ENCODE measurements at places on chromosomes 3 and 15. TPM values are rescaled to one million over a fixed set of nuclear protein-coding genes. Genes with fewer than 3 reads are reported as not detected.

GRCh38 chr3:183108470-183108869 is 9.2 kb upstream of the MCCC1 start:
- DNase-seq, result no peak

GRCh38 chr15:73264881-73265280 is 103.9 kb downstream of the HCN4 start:
- DNase-seq, result no peak

- DNase-seq, result no peak
Observed at GRCh38 chr3:49813497-49814174, at the start of gene UBA7. Gene UBA7 (minus strand): TSS chr3:49813953. CDS start chr3:49813787, 166 bp downstream.

- DNase-seq, result no peak
Observed at GRCh38 chr3:195365371-195365770, 77.4 kb downstream of the ACAP2 start.

- DNase-seq, result no peak
Observed at GRCh38 chr15:83192742-83193141, 14.9 kb downstream of the HDGFL3 start.

GRCh38 chr15:101090428-101090790 is 161.4 kb downstream of the CHSY1 start:
- DNase-seq, result no peak

DNA sequence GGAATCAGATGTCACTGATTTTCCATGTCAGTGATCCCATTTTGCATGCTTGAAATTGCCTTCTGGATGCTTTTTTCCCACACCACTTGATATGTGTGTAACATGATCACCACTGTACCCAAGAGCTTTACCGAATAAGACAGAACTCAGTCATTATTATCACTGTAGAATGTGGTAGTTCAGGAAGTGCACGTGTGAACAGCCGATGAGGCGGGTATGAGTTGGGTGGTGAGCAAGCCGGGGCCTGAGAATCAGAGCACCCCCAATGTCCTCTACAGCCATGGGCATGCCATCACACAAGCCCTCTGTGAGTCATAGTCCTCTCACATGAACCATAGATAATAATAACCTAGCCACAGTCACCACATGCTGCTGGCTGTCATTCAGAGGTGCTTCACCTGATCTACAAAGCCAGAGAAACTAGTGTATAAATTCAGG is 470.8 kb downstream of the SOX2 start:
- DNase-seq, result no peak

- DNase-seq, result no peak
Observed at GRCh38 chr15:36024031-36024688, 478.2 kb upstream of the DPH6 start.

Gene ECE2
- total RNA-seq, result not detected

Gene HMCES
- total RNA-seq, result 34.8 TPM

Gene SCAMP2
- 115 TPM for total RNA-seq

Gene DUOXA1
- 138 TPM for total RNA-seq

Gene IMPG2
- 0.29 TPM for total RNA-seq

Gene RBP2
- total RNA-seq, result 2.1 TPM

Gene CHRFAM7A
- 1.1 TPM for total RNA-seq

Data from upper lobe of right lung (tissue), 1 donor.